ENCODE measurements at places on chromosomes 16 and 17.

GRCh38 chr17:61734466-61734865 is 128.9 kb downstream of the BRIP1 start:
- DNase-seq, result no peak

DNA sequence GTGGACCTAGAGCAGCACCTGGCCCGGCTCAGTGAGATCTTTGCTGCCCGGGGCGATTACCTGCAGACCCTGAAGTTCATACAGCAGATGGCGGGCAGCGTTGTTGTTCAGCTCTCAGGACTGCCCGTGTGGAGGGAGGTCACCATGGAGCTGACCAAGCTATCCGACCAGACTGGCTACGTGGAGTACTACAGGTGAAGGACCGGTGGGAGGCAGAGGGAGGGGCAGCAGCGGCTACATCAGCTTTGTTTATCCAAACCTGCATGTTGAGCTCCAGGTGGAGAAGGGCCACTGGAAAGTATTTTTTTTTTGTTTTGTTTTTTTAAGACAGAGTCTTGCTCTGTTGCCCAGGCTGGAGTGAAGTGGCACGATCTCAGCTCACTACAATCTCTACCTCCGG is 23.9 kb downstream of the TTYH2 start:
- DNase-seq, result no peak

GRCh38 chr16:5885521-5885920 is 787.9 kb upstream of the EEF2KMT start:
- no peak for DNase-seq

DNA sequence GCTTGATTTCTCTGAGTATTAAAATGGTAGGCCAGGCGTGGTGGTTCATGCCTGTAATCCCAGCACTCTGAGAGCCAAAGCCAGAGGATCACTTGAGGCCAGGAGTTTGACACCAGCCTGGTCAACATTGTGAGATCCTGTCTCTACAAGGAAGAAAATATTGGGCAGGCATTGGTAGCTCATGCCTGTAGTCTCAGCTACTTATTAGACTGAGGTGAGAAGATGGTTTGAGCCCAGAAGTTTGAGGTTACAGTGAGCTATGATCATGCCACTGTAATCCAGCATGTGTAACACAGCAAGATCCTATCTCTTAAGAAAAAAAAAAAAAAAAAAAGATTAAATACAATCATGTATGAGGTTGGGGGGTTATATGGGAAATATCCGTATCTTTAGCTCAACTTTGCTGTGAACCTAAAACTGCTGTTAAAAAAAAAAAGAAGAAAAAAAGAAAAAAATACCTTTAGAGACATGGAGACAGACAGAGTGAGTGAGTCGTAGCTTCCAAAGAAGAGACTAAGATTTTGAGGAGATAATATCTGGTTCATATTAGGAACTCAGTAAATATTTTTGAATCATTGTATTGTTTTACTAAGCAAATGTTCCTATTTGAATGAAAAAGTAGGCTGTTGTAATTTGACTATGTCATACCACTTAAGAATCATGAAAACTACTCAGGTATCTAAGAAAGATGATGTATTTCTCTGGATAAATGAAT is 325.7 kb upstream of the TBX2 start:
- DNase-seq, result no peak

- DNase-seq, result no peak
Measured at GRCh38 chr16:11819798-11820197, 22.7 kb upstream of the ZC3H7A start.

DNA sequence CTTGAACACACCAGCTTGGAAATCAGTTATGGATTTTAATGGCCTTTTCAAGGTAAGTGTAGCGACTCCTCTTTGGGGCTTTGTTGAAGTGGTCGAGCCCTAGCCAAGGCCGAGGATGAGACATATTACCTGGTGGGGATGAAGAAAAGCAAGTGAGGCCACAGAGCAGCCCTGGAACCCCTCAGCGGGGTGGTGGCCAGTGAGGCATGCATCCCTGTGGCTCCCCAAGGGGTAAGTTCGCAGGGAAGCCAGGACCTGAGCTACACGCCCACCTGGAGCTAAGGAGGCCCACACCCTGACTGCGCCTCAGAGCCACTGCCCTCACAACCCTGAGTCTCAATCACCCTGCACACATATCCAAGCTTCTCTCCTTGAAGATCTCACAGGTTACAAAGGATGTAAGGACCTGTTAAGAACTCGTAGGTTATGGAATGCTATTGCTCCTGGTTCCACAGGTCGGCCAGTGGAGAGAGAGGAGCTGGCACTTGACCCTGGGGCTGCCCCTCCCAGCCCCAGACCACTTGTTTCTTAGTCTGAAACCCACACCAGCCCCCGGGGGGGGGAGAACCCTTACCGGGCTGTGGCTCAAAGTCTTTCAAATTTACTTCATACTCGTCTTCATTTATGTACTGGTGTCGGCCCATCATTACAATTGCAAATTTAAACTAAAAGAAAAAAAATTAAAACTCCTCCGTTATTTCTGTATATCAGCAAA is 12.0 kb downstream of the LITAFD start:
- DNase-seq, result no peak

DNA sequence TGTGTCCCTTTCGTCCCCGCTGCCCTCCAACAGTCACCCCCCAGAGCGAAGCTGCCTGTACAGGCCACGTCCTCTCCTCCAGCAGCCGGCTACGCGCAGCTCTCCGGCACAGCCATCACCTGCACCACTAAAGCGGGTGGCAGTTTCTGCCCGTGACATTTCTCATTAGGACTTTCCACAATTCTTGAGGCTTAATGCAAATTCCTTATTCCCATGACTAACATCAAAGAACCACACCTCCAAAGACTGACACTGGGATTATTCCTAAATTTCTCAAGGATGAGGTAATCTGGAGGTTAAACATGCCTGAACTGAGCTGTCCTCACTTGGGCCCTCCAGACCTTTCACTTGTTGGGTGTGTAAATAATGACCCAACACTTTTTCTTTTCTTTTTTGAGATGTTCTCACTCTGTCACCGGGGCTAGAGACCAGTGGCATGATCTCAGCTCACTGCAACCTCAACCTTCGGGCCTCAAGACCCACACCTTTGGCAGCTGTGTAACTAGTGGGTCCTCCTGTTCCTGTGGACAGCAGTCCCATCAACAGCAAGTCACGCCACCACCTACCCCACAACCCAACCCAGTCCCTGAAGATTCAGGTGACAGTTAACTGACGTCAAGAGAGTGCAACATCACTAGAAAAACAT is 11.7 kb downstream of the ANKRD11 start:
- DNase-seq, result no peak

GRCh38 chr16:29975811-29976511 is 2.3 kb downstream of the TAOK2 start:
- no peak for DNase-seq

DNA sequence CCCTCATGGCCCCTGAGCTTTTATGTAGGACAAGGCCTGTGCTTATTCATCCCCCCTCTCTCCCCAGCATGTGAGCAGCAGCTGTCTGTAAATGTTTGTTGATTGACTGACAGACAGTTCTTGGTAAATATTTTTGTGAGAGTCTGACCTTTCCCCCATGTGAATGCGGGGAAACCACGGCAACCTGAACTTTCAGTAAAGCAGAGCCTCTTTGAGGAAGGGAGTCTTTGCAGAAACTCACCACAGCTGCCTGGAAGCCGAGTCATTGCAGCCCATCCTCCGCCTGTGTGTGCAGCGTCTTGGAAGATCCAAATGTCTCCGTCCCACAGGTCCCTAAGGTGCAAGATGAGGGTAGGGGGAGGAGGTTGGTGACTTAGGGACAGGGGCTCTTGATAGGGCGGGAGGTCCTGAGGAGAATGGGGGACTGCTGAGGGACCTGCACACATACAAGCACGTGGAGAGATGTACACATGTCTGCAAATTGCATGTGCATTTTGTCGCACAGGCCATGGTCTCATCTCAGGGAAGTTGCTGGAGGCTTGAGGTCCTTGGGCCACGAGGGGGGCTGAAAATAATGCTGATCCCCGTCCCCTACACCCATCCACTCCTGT is 23.0 kb upstream of the IL21R start:
- DNase-seq, result peak; percentile 27

DNA sequence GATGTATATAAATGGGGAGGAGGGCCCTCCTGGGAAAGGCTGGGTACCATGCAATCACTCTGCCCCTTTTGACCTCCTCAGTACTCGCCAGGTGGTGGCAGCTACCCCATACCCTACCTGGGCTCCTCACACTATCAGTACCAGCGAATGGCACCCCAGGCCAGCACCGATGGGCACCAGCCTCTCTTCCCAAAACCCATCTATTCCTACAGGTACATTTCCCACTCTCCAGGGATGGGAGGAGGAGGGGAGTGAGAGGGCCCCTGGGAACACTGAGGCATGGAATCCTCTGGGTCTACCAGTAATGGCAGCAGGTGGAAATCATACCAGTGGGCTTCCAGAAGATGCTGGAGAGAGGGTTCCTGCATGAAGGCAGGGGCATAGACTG is 22.9 kb downstream of the FOXN1 start:
- no peak for DNase-seq

DNA sequence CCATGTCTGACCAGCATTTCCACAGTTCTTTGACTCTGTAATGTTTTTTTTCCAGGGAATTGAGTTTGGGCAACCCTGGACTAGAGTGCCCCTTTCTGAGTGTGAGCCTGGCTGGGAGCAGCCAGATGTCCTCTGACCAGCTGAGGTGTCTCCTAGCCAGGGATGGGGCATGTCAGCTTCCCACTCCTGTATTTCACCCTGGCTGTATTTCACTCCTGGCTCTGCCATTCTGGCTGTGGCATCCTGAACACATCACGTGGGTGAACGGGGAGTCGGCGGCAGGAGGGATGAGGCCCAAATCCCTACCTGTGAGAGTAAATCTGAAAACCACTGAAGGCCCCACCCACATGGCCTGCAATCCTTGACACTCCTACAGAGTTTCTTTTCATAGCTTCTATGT is 31.3 kb downstream of the KDM8 start:
- no peak for DNase-seq

DNA sequence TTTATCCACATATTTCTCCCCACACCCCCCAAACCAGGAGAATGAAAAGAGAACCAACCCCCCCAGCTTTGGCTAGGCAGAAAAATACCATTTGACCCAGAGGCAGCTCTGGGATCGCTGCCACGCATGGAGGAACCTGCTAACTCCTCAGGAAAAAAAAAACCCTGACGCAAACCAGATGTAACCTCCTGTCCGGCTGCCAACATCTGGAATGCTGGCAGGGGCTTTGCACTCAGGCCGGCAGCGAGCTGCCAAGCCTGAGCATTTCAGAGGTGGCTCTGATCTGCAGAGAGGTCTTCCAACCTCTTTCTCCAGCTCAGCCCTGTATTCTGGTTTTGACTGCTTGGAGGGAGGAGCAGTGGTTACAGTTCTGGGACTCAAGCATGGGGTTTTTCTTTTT is 8.2 kb downstream of the IGFBP4 start:
- no peak for DNase-seq

DNA sequence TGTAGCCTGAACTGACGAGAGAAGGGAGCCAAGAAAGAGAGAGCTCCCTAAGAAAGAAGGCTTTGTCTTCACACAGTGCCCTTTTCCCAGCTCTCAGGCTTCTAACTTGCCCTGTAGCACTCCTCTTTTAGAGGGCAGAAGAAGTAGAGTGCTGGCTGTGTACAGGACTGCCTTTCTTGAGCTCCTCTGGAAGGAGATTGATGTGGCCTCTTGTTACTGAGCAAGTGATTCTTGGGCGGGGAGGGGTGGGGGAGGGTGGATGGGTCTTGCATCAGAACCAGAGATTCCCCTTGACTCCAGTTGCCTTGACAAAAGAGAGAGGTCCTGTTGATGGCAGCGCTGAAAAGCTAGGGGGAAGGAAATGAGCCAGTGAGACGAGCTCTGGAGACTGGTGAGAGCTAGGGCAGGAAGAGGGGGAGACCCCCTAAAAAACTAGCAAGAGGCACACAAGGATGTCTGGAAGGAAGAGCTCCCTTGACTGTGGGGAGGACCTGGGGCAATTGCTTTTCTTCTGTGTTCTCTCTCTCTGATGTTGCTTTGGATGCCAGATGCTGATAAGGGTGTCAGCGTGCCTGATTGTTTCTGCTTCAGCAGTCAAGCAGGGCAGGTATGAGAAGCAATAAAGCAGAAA is 18.4 kb downstream of the GPR179 start:
- DNase-seq, result no peak

GRCh38 chr16:75660726-75661302 is 13.2 kb downstream of the TERF2IP start:
- no peak for DNase-seq

GRCh38 chr16:8966817-8967131 is 3.1 kb upstream of the USP7 start:
- DNase-seq, result no peak

- no peak for DNase-seq
Measured at GRCh38 chr17:3157218-3157617, 29.9 kb upstream of the OR1G1 start.

- no peak for DNase-seq
Measured at GRCh38 chr16:4550591-4550990, 5.5 kb upstream of the C16orf96 start.

DNA sequence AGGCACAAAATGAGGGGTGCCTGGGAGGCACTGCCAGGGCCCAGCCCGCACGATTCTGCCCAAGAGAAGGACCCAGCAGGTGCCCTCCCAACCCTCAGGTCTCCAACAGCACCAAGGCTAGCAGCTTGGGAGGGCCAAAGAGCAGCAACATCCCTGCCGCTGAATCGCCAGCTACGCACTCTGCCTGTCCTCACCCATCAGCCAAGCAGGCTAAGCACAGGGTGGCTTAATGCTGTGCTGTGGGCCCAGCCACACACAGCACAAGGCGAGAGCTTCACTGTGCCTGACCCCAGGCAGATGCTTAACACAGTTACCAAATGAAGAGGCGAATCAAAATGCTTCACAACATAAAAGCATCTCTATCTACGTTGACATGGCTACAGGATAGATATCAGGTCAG is 10.6 kb upstream of the MRPL38 start:
- no peak for DNase-seq

- no peak for DNase-seq
Measured at GRCh38 chr17:28760601-28761562, 17.1 kb downstream of the TRAF4 start.

GRCh38 chr16:19708296-19709205 is 9.5 kb downstream of the KNOP1 start:
- DNase-seq, result no peak

- DNase-seq, result no peak
Measured at GRCh38 chr17:35129973-35130351, 8.5 kb downstream of the FNDC8 start.

- no peak for DNase-seq
Measured at GRCh38 chr17:50265690-50266315, 8.5 kb upstream of the TMEM92 start.

GRCh38 chr17:7549401-7550055 is 670 bp downstream of the TNFSF12 start:
- DNase-seq, result no peak

GRCh38 chr17:60601447-60602384 is 1.7 kb downstream of the PPM1D start:
- DNase-seq, result no peak

- DNase-seq, result no peak
Measured at GRCh38 chr16:89921702-89922476, 1.3 kb upstream of the TUBB3 start.

- DNase-seq, result no peak
Measured at GRCh38 chr16:19077879-19078278, 10.5 kb downstream of the COQ7 start.

GRCh38 chr17:27206447-27206846 is 87.5 kb upstream of the WSB1 start:
- DNase-seq, result no peak

Data from NK-92 treated with Interleukin-12 subunit alpha and Interleukin-12 subunit beta, amount 100 ng/mL, for 24 hours (cell line).